ENCODE measurements at places on chromosomes 6 and 20. TPM values are rescaled to one million over a fixed set of nuclear protein-coding genes. Genes with fewer than 3 reads are reported as not detected.

- no peaks in the 10 kb centered on the region for H3K27me3 ChIP-seq
- H3K27ac ChIP-seq = peak overlapping the region; percentile 4
- no peaks in the 10 kb centered on the region for H3K36me3 ChIP-seq
- DNase-seq = no peak
- H3K4me3 ChIP-seq = no peak overlapping the region
Measured at GRCh38 chr20:53910351-53911002, 159.9 kb downstream of the BCAS1 start.

GRCh38 chr20:63657260-63657936, 714 bp upstream of the RTEL1 start:
- peak; percentile 32 for DNase-seq
- H3K4me1 ChIP-seq = peaks cover 14% of the 10 kb centered on the region
- H3K27ac ChIP-seq = peak overlapping the region; percentile 90
- no peak overlapping the region for H3K4me3 ChIP-seq
- H3K27me3 ChIP-seq = no peaks in the 10 kb centered on the region

GRCh38 chr20:9166153-9166780, 97.4 kb downstream of the PLCB4 start:
- H3K36me3 ChIP-seq = no peaks in the 10 kb centered on the region
- no peaks in the 10 kb centered on the region for H3K27me3 ChIP-seq
- H3K27ac ChIP-seq = no peak overlapping the region

The PNPLA1 gene
- polyA plus RNA-seq = 5.6 TPM

The PM20D2 gene
- polyA plus RNA-seq = 3.1 TPM

The SLC22A2 gene
- polyA plus RNA-seq = not detected

All from lung (tissue), 17 donors.